ENCODE measurements at places on chromosomes 5 and 9.

DNA sequence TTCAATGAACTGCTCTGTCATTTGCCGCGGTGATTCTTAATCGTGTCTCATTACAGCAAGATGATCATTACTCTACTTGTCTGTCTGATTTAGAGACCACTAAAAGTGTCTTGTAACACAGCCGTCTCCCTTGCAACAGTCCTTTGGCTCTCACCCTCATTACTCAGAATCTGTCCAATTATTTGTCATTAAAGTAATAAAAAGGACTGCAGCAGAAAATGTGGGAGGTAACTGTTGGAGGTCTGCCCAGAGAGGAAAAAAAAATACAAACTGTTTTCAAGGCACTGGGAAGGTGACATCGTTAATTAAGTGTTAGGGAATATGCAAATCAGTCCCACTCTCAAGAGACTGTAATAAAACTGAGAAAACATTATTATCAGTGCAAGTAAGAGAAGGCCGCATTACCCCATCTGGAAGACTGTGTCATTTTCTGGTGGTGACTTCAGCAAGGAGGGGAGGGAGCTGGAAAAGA, 281.0 kb downstream of the RASEF start:
- DNase-seq: no peak

DNA sequence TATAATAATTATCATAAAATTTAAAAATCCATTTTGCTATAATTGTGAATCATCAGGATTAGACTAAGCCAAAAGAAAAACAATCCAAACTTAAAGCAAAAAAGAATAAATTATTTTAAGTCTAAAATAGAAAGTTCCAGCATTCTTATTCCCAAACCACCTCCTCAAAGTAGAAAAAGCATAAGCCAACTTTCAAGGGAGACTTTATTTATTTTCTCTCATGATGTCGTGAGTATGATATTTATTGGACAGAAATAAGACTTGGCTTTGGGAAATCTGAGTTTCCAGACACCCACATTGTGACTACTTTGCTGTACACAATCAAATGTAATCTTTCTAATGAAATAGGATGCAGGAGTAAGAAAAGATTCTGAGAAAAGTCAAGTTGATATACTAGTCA, 372.1 kb downstream of the MTRR start:
- DNase-seq: no peak

DNA sequence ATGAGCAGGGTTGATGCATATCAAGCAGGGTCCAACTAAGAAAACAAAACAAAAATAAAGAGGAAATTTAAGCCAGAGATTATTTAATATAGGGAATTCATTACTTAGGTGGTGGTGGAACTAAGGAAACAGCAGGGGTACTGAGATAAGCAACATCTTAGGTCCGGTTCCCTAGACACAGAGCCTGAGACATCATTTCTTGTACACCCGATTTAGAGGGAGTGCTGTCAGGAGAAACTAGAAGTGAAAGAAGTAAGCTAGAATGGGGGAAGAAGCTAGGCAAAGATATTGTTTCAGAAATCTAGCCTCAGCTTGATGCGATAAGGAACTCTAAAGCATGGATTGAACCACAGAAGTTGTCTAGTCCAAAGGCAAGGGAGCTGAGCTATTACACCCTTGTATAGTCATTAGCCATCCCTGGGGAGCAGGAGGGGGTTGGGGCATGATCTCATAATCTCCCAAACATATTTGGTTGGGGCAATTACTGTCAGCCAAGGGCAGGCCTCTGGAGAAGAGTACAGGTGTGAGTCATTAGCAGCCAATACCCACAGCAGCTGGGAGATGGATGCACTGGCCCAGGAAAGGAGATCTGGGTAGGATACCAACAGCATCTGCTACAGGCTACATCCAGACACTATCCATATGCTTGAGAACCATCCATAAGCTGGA, 194.5 kb downstream of the ARL15 start:
- DNase-seq: no peak

DNA sequence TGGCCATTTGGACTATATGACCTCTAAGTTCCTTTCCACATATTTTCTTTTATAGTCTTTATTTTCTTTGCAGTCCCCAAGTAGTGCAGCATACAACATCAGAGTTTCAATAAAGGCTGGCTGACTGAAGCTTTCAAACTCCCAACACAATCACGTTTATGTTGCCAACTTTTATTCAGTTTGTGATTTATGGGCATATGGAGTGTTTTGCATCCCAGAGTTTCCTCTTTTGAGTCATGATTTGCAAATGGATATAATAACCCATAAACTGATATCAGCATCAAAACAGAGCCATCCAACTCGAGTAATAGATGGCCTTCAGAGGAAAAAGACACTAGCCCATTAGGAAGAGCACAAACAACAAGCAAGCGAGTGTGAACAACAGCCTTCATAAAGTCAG, 414.0 kb downstream of the ELAVL2 start:
- DNase-seq: no peak

DNA sequence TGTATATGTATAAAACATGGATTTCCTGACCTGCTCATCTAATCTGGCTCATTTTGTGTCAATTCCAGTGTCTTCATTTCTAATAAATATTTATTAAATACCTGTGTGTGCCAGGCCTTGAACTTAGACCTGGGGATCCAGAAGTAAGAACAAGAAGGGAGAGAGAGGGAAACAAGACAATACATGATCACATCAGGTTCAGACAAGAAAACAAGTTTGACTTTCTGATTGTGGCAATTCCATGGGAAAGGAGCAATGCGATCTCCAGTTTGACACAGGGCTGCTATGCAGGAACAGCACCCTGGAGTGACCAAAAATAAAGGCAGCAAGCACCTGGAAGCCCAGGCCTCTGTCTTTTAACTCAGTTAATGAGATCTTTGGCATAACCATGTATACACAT, 198.1 kb upstream of the ACTBL2 start:
- DNase-seq: no peak

GRCh38 chr9:126403397-126403796, 76.8 kb downstream of the MVB12B start:
- DNase-seq: no peak

DNA sequence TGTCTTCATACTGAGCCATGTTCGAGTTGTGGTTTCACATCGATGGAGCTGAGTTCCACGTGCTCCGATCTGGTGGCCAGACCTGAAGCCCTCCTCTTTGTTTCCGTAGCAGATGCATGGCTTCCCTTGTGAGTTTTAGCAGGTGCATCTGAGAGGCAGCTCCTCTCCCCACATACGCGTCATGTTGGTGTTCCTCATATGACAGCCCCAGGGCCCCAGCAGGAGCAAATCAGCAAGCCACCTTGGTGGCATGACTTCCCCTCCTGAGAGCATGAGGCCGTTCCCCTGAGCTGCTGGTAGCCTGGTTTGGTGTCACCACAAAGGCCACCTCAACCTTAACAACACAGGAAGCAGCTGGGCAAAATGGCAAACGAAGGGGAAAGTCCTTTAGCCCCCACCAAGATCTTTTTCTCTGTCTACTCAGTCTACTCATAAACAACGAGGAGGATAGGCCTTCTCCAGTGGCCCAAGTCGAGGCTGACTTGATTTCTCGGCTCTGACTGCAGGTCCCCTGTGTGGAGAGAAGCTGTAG, 5.9 kb downstream of the CYFIP2 start:
- DNase-seq: peak; percentile 43
